ENCODE measurements at places on chromosomes 3 and 15. TPM values are rescaled to one million over a fixed set of nuclear protein-coding genes. Genes with fewer than 3 reads are reported as not detected.
A peak's percentile ranks its signal among the peaks of the same experiment; 100 is the strongest.

GRCh38 chr3:43259626-43260025 lies 26.7 kb upstream of the SNRK start:
- H3K4me3 ChIP-seq, result no peak overlapping the region
- H3K27ac ChIP-seq, result no peak overlapping the region
- H3K27me3 ChIP-seq, result no peaks in the 10 kb centered on the region
- no peaks in the 10 kb centered on the region for H3K36me3 ChIP-seq
- DNase-seq, result no peak
- no peaks in the 10 kb centered on the region for H3K4me1 ChIP-seq

DNA sequence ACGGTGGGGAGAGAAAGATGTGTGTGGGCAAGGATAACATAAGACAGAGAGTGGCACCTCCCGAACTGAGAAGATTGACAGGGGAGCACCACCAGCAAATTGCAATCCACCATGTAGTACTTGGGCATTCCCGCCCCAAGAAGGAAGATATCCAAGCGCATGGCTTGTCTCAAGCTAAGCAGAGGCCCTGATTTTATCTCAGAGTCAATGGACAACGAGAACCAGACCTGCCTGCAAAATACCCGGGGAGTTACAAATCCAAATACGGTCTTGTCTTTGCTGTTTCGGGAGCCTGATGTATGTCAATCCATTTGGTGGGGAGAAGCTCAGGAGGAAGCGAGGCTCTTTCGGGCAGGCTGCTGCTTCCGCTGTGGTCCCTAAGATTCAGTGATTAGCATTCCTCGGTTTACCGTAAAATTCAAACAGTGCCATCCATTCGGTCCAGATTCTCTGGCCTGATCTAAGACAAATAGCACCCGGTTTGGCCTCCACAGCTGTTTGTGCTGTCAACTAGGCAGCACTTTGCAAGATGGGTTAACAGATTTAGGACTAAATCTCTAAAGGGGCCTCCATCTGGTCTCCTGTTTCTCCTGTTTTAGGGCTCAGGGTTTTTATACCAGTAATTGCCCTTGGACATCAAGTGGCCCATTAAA lies 97.7 kb upstream of the WNT5A start:
- DNase-seq, result no peak
- no peaks in the 10 kb centered on the region for H3K36me3 ChIP-seq
- peak overlapping the region; percentile 52 for H3K27ac ChIP-seq
- no peaks in the 10 kb centered on the region for H3K4me1 ChIP-seq

Gene MRAS
- 13.8 TPM for total RNA-seq

Gene SPINT1
- not detected for total RNA-seq

Gene IGSF11
- 4.4 TPM for total RNA-seq

DNA sequence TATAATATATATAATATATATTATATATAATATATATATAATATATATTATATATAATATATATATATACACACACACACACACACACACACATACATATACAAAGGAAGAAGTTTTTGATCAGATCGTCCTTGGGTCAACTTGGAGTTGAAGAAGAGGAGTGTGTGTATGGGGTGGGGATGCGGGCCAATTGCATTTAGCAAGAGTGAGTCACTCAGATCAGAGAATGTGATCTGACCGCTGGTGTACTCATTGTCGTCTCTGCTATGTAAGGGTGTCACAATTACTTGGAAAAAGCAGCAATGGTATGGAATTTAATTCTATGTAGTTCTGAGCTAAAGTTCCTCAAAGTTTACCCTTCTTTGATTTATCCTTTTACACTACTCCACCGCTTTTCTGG lies 4.6 kb upstream of the VGLL3 start:
- no peak overlapping the region for H3K4me3 ChIP-seq
- no peaks in the 10 kb centered on the region for H3K27me3 ChIP-seq
- H3K4me1 ChIP-seq, result no peaks in the 10 kb centered on the region

DNA sequence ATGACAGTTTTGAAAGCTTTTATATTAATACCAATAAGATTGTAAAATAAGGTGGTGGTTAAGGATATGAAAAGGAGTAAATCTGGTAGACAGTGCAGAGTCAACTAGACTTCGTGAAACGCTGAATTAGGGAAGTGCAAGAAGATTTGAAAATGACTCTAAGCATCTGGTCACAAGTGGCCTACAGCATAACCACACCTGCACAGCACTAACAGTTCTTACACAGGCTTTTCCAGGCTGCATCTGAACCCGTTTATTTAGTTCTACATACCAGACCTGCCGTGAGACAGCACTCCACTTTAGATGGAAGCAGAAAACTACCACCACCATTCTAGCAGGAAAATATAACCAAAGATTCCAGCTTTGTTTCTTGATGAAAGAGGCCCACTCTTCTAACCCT lies 1.9 kb downstream of the DMXL2 start:
- no peaks in the 10 kb centered on the region for H3K4me1 ChIP-seq
- no peak overlapping the region for H3K27ac ChIP-seq
- DNase-seq, result no peak
- no peak overlapping the region for H3K4me3 ChIP-seq

GRCh38 chr15:83588441-83588840 lies 65.5 kb upstream of the ADAMTSL3 start:
- no peak overlapping the region for H3K4me3 ChIP-seq
- no peaks in the 10 kb centered on the region for H3K4me1 ChIP-seq
- no peaks in the 10 kb centered on the region for H3K36me3 ChIP-seq
